Endothelial cell of umbilical vein (primary cell): ENCODE measurements at places on chromosomes 12 and 14. TPM values are rescaled to one million over a fixed set of nuclear protein-coding genes. Genes with fewer than 3 reads are reported as not detected.

The MYH6 gene
- total RNA-seq = not detected in 2 replicates

The L3HYPDH gene
- 30.2 and 31.0 TPM in 2 replicates for total RNA-seq

The PRB2 gene
- not detected in 2 replicates for total RNA-seq

The BCL11B gene
- 0.07 TPM in 2 replicates for total RNA-seq

The VASH1 gene
- 168 and 246 TPM in 2 replicates for total RNA-seq

The KIF21A gene
- 9.6 and 10.1 TPM in 2 replicates for total RNA-seq

The LRRIQ1 gene
- total RNA-seq = 0.20 and 0.21 TPM in 2 replicates

The TMEM233 gene
- not detected in 2 replicates for total RNA-seq

The PPP1R1A gene
- total RNA-seq = not detected in 2 replicates

The GNPTAB gene
- 39.2 and 39.5 TPM in 2 replicates for total RNA-seq

The APOF gene
- not detected in 2 replicates for total RNA-seq

The TMEM117 gene
- total RNA-seq = 2.7 and 3.8 TPM in 2 replicates

The PGF gene
- 206 and 254 TPM in 2 replicates for total RNA-seq
